ENCODE measurements at places on chromosomes 3 and 15.

GRCh38 chr3:177431525-177432176, 234.4 kb upstream of the TBL1XR1 start:
- no peak for DNase-seq

GRCh38 chr15:95724908-95725633, 605.4 kb upstream of the NR2F2 start:
- no peak for DNase-seq

DNA sequence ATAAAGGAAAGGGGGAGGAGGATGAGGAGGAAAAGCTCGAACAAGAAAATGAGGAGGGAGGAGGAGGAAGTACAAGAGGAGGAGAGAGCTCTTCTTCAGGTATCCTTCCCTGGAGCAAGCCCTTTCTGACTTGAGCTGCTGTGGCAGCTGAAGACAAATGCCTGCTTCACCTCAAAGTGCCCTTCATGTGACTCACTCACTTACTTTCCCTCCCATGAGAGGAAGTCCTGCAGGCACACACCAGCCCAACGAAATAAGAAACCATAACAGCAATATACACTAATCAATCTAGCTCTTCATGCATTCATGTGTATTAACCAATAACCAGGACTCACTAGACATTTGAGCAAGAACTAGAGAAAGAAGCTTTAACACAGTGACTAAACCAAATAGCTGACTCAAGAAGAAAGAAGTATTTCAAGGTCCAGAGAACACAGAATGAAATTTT, 251.9 kb downstream of the IGSF11 start:
- no peak for DNase-seq

GRCh38 chr3:187802203-187802927, 57.1 kb upstream of the BCL6 start:
- no peak for DNase-seq

GRCh38 chr15:64622410-64623260, 152.8 kb downstream of the RBPMS2 start:
- DNase-seq, result no peak

DNA sequence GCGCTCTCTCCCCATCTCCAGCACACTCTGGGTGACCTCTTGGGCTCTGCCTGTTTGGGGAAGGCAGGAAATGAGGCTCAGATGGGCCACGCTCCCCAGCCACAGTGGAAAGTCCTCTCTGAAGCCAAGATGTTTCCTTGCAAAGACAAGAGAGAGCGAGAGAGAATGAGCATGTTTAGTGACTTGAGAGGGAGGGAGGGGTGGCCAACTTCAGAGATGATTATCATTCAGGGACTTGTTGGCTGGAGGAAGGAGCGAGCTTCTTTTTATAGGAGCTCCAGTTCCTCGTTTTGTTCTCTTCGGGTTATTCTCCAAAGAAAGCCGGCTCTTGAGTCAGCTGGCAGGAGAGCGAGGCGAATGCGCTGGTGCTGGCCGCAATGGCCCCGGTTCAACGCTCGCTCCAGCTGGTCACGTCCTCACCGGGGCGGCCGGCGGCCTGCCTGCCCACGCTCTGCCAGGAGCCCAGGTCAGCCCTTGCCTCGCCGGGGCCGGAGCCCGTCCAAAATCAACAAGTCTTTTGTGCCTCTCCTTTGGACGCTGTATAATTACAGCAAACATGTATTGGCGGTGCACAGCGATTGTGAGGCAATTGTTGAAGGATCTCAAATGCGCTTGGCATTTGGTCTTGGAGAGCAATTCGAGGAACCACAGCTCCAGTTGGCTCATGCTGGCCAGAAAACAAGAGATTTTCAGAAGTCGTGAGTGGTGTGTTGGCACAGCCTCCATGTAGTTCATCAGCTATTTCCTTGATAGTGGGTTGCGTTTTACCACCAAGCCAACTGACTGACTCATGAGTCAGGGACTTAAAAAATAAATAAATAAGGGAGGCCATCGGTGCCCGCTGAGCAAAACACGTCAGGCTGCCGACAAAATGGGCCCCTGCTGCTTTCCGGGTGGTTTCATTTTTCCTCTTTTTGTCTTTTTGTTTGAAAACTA, 288.6 kb downstream of the UACA start:
- DNase-seq, result peak; percentile 36

GRCh38 chr15:100732211-100733055, 130.0 kb downstream of the ASB7 start:
- no peak for DNase-seq

GRCh38 chr3:52811452-52812011, 16.9 kb downstream of the ITIH3 start:
- DNase-seq, result no peak

DNA sequence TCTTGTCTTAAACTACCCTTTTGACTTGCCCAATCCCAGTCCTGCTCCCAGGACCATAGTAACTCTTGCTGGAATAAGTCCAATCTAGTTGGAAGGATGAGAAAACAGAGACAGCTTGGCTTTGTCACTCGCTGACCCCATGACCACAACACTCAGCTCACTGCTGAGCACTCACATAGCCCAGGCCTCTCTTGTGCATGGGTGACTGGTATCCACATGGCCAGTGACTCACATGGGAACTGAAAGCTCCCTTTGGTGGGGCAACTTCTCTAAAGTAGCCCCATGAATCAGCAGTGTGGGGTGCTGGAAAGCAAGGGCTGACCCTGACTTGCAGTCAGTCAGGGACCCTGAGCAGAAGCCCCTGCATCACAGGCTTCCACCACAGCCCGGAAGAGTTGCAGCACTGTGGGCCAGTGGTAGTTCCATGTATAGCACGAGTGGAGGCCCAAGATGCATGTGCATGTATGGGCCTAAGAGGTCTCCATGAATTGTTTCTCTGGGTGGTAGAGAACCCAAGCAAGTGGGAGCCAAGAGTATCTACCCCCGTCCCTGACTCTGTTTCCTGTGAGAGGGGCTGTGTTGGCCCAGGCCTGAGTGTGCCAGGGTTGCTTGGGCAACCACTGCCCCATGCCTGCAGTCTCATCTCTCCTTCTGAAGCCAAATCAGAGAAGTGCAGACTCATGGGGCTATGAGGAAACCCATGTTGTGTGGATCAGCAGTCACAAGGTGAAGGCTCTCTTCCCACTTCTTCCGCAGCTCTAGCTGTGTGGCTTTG, 62.1 kb upstream of the XCR1 start:
- peak; percentile 43 for DNase-seq

GRCh38 chr15:92633418-92633817, 22.2 kb downstream of the FAM174B start:
- DNase-seq, result no peak

- DNase-seq, result peak; percentile 85
These were observed 50.6 kb downstream of the IQSEC1 start for GRCh38 chr3:13022348-13023234.

- no peak for DNase-seq
These were observed 20.7 kb downstream of the ATP2B2 start for GRCh38 chr3:10484709-10485108.

DNA sequence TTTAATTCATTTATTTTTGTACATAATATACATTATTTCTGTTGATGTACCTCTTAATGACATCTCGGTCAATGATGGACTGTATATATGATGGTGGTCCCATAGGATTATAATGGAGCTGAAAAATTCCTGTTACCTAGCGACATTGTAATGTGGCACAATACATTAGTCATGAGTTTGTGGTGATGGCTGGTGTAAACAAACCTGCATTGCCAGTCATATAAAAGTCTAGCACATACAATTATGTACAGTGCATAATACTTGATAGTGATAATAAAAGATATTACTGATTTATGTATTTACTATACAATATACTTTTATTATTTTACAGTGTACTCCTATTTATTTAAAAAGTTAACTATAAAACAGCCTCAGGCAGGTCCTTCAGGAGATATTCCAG, 15.1 kb downstream of the TTC14 start:
- no peak for DNase-seq

DNA sequence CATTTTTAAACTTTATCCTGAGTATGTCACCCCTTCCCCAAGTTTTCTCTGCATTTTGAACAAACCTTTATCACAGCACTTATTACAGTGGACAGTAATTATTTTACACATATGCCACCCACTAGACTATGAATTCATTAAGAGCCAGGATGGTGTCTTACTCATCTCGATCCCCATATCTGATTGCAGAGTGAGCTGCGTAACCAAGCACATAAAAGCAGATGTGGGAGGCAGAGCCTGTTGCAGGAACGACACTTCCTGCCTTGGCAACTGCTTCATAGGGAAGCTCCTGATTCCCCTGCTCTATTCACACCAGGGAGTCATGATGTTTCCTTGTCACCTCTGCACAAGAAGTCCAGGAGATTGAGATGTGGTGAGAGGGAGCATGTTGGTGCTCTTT, 91.1 kb downstream of the MINAR1 start:
- no peak for DNase-seq

DNA sequence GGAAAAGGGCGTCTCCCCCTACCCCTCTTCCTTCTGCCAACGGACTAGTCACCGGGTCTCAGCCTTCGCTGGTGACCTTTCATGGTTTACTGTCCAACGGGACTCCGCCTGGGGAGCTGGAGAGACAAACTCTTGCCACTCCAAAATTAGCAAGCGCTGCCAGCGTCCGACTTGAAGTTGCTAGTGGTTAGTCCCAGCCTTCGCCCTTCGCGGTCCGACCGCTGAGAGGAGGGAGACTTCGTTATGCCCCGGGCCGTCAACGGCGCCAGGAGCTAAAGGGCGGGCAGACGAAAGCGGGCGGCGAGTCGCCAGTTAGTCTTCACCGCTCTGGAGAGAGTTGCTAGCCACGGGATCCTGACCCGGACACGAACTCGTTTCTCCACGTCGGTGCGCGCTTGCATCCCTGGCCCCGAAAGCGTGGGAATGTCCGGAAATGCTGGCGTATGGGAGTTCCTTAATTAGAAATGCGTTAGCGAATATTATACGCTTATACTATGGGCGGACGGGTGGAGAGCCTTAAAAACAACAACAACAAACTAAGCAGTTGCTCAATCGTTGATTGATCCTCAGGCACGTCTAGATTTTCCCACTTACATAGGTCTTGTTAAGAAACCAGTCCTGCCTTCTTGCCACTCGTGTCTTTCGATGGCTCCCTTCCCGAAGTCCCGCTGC, 716 bp downstream of the SMC4 start:
- DNase-seq, result peak; percentile 40

GRCh38 chr15:77720173-77720572, 87.5 kb upstream of the LINGO1 start:
- DNase-seq, result no peak

DNA sequence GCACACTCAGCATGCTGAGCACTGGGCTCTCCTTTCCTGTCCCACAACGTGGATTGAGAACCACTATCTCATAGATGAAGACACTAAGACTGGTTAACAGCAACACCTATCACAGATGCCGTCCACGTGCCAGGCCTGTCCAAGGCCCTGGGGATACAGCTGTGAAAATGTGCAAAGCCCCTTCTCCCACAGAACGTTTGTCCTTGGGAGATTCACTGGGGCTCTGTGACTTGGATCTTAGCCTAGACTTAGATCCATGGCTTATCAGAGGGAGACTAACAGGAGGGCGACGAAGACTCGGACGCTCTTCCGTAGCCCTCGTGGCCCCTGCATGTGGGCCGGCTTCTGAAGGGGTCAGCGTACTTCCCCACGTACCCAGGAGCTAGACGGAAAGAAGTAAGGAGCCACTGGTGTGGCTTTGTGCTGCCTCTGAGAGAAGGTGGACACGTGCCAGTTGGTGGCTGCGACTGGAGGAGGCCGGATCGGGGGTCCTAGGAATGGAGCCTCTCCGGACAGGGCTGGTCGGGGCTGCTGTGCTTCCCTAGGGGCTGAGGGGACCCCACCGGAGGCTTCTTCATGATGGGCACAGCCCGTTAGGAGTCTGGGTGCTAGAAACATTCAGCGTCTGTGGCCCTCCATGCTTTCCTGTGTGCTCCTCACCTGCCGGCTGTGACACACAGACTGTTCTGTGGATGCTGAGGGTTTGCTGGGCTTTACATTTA, 964 bp downstream of the NRROS start:
- DNase-seq, result no peak

DNA sequence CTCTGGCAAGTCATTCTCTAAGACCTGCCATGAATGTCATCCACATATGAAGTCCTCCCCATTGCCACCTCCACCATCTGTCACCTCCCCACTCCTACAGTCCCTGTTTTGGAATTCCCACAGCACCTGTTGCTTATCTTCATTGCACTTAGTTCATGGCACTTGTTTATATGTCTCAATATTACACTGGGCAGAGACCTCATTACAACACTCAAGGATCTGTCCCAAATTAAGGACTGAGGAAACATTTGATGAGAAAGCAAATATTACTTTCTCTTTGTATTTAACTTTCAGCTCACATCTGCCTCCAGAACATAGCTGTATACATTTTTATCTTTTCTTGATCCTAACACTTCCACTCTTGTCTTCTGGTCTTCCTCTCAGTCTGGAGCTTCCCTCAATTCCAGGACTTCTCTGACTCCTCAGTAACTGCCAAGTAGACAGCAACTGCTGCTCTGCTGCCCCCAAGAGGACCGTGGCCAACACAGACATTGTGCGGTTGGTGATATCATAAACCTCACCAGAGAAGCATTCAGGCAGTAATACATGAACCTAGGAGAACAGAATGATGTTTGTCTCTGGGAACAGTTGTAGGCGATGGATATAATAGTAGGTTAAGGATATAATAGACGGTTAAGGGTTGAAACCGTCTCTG, 45.0 kb upstream of the FGF12 start:
- peak; percentile 48 for DNase-seq

- no peak for DNase-seq
These were observed 19.0 kb downstream of the ANP32A start for GRCh38 chr15:68801572-68802148.

DNA sequence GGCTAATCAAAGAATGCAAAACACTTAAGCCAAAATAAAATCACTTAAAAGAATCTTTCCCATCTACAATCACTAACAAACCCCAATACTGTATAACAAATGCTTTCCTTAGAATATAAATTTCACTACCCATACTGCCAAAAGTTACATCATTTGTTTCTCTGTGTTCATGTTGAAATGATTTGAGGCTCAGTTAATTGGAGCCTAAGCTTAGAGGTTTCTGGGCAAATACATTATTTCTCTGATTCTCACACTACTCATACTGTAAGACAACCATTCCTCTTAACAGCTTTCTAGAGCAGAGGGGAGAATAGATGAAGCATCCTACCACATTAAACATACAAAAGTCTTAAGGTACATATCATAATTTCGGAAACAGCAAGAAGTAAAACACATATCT, 2.1 kb downstream of the RIOX2 start:
- DNase-seq, result no peak

DNA sequence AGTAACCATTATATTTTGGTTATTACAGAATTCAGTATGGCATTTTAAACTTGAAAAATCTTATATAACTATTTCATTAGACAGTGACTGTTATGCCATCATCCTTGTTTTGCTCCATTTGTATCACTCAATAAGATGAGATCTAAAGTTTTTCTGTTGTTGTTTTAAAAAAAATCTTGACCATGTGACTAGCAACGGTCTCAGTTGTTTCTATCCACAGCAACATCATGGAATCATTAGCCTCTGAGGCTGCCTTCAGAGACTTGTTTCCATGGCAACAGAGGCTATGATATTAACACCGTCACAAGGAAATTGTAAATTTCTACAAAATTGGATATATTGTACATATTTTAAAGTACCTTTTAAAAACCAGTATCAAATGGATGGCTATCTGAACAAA, 129.8 kb downstream of the DLG1 start:
- no peak for DNase-seq

GRCh38 chr15:50016951-50017350, 102.1 kb downstream of the ATP8B4 start:
- no peak for DNase-seq
